ENCODE measurements at places on chromosomes 3 and 15.

- DNase-seq: no peak
Measured at GRCh38 chr3:159739969-159740368, 248.7 kb upstream of the IL12A start.

DNA sequence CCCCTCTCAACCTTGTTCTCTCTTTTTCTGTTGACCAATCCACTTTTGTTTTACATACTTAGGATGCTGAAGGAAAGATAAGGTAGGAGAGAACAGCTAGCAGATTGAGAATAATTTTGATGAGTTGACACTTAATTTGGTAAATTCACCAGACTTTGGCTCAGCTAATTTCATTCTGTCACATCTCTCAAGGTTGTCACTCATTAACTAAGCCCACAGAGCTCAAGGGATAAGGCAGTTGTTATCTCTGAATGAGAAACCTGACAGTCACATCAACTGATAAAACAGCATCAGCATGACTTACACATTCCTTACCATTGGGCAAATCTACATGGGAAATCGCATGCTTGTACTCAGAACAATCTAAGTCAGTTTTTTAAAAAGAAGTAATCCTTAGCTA lies 591.4 kb downstream of the NLGN1 start:
- DNase-seq: no peak

GRCh38 chr3:128496602-128497304 lies 3.8 kb upstream of the GATA2 start:
- peak; percentile 28 for DNase-seq

GRCh38 chr3:30581067-30581585 lies 25.3 kb upstream of the TGFBR2 start:
- DNase-seq: no peak

GRCh38 chr3:35640190-35641165 lies 1.2 kb downstream of the ARPP21 start:
- DNase-seq: no peak

DNA sequence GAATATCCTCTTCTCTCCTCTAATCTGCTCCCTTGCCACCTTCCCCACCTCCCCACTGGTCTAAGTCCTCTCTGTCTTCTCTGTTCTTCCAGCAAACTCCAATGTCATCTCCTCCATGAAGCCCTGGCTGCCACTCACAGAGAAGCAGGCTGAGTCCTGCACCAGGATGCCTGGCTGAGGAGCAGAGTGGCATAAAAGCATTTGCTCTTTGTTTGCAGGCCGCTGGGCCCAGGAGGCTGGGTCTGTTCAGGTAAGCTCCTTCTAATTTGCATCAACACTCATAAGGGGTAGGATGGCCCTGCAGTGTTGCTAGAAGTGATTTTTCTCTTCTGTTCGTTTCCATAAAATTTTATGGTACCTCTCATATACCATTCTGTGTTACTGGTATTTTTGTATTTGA lies 43.2 kb upstream of the KLHL25 start:
- DNase-seq: no peak

GRCh38 chr3:27216955-27217552 lies 152.1 kb downstream of the NEK10 start:
- DNase-seq: peak; percentile 61

DNA sequence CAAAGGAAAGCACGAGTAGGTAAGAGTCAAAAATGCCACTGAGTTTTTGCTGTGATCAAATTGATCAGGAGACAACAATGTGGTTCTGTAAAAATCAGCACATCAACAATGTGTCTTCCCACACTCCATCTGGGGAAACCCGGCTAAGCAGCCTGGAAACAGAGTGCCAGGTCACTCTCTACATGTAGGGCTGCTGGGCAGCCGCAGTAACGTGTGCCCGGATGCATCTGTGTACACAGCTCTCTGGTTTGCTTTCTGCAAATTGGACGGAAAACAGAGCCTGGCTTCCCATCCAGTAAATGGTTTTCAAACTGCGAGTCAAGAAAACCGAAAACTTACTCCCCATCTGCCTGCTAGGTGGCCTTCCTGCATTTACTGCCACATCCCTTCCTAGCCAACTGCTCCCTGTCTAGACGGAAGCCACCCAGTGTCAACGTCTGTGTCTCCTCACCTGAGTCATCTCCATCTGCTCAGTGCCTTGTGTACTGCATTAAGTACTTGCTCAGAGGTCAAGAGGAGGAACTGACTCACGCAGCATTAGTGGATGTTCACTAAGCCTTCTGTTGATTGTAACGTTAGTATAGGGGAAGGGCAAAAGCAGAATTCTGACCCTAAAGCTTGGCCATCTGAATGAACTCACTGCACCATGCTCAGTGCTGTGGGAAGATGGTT lies 124.1 kb downstream of the TJP1 start:
- peak; percentile 90 for DNase-seq

DNA sequence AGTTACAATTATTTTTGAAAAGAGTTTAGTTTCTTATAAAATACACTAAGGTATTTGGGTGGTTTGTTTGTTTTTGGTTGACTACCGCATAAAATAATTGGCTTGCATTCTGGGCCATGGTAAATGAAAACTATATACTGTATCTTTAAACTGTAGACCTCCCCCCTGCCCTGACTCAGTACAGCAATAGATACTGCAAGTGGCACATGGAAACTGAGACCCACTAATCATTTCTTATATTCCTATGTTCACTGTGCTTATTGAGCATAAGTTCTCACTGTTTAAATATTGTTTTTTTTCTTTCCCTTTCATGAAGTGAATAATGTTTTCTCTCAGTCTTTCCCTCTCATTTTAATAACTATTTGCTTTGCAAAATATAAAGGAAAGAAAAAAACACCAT lies 45.8 kb downstream of the RASA2 start:
- DNase-seq: no peak
